Hematopoietic multipotent progenitor cell treated with erythropoietin and hydrocortisone succinate and interleukin-3 and kit ligand, for 8 days (in vitro differentiated cells): ENCODE measurements at places on chromosomes 5 and 9.

GRCh38 chr5:121572061-121572460 lies 279.6 kb upstream of the FTMT start:
- no peak for DNase-seq

DNA sequence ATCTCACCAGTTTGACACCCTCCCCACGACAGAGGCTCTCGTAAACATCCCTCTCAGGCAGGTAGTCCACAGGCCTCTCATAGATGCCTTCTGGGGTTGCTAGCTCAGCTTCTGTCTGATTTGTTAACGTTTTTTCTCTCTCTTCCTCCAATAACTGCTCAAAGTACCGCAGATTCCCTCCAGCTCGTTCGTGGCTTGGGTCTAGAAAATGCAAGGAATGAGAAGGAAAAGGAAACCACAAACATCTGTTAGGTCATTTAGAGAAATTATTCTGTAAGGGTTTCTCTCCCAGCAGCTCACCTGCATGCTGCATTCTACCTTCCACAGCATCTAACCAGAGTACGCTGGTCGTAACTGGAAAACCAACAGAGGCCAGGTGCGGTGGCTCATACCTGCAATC lies 18.5 kb downstream of the P4HA2 start:
- DNase-seq: no peak

GRCh38 chr5:181203093-181203711 lies 1.8 kb downstream of the TRIM7 start:
- DNase-seq: no peak

- no peak for DNase-seq
Observed at GRCh38 chr5:17436761-17437221, 61.2 kb upstream of the TAF11L2 start.

GRCh38 chr5:44511596-44511995 lies 122.4 kb upstream of the FGF10 start:
- DNase-seq: no peak

DNA sequence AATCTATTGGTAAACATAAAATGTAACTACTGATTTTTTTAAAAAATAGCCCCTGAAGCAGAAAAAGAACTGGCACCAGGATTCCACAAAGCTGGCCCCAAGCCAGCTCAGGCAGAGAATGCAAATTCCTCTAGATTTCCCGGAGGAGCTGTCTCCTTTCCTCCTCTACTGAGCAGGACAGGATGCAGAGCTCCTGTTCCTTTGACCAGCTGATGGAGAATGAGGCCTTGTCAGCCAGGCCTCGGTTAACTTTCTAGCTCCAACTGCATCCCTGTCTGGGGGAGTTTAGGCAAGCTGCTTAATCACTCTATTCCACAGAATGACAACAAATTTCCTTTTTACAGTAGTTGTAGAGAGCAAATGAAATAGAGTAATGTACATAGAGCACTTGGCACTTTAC lies 155.5 kb downstream of the GNAQ start:
- no peak for DNase-seq

GRCh38 chr5:5436203-5436760 lies 13.8 kb downstream of the ICE1 start:
- DNase-seq: no peak

DNA sequence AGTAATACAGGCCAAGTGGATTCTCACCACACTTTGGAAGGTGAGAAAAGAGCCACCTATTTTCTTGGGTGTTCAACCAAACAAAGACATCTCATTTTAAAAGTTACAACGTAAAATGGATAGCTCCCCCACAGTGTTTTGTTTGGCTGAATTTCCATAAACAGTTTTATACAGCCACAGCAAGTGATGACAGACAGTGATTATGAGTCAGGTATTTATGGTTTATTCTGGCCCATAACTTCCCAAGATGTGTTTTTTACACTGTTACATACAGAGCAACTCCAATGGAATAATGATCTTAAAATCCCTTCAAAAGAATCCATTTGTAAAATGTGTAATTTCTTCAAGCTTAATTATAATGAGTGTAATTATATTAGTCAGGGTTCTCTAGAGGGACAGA lies 421.3 kb downstream of the TLE1 start:
- no peak for DNase-seq

DNA sequence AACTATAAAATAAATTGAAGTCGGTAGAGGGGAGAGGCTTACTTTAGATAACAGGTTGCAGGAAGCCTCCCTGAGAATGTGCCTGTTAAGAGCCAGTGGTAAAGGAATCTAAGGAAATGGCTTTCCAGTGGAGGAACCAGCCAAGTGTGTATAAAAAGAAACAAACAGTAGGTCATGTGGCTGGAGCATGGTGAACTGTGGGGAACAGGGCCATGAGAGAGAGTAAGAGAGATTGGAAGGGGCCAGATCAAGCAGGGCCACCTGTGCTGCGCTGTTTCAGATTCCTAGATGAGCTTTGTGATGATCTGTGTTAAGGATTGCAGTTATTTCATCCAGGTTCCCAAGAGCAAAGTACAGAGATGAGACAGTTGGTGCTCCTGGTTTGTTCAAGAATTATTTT lies 152.7 kb upstream of the SGCD start:
- DNase-seq: no peak

DNA sequence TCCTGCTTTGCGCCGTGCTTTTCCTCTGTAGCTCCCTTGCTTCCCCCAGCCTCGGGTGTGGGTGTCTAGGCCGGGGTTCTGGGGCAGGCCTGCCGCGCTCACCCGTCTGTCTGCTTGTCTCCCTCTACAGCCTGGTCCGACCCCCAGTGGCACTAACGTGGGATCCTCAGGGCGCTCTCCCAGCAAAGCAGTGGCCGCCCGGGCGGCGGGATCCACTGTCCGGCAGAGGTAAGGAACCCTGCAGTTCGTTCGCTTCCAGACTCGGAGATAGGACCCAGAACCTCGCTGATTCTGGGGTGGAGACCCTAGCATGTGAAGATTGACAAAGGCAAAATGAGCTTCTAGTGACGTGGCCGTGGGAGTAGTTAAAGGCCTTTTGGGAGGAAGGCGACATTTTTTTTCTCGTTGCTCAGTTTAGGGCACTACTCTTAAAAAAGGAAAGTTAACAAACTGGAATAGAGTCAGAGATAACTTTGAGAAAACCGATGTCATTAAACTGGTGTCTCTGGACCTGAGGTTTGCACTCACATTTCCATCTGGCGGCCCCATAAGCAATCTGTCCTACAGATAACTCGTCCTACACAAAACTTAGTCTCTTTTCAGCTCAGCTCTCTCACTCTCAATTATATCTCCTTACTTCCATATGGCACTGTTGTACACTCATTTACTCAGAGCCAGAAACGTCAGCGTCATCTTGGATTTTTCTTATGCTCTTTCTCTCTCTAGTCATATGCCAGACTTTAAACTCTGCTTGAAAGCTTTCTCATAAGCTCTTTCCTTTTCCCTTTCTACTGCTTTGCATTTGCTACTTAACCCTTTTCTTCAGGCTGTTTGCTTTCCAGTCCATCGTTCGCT lies 561 bp downstream of the SEC61B start:
- peak; percentile 55 for DNase-seq

DNA sequence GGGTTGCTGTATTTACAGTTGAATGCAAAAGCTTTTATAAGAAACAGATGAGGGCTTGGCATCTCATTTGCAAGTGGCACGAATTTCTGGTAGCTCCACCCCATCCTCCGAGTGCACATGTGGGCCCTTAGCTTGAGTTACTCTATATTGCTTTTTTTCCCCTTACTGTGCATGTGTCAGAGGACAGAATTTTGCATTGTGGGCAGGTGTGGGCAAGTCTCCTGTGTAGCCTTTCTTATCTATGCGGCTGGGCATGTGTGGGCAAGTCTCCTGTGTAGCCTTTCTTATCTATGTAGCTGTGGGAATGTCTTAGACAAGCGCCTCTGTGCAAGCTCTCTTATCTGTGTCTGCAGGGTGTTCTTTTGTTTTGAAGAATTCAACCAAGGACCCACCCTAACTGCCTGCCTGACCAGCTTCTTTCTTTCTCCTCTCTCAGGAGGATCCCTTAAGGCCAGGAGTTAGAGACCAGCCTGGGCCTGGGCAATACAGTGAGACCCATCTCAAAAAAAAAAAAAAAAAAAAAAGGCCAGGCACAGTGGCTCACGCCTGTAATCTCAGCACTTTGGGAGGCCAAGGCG lies 34.1 kb upstream of the SIL1 start:
- DNase-seq: peak; percentile 99

GRCh38 chr5:167923396-167923795 lies 368.0 kb upstream of the WWC1 start:
- DNase-seq: no peak
